PC-9 (cell line): ENCODE measurements at places on chromosomes 6 and 20. TPM values are rescaled to one million over a fixed set of nuclear protein-coding genes. Genes with fewer than 3 reads are reported as not detected.

GRCh38 chr6:124190256-124190655, 386.6 kb downstream of the NKAIN2 start:
- no peak overlapping the region for H3K4me3 ChIP-seq
- H3K27ac ChIP-seq: no peak overlapping the region
- no peaks in the 10 kb centered on the region for H3K36me3 ChIP-seq
- H3K27me3 ChIP-seq: no peaks in the 10 kb centered on the region
- no peaks in the 10 kb centered on the region for H3K4me1 ChIP-seq

DNA sequence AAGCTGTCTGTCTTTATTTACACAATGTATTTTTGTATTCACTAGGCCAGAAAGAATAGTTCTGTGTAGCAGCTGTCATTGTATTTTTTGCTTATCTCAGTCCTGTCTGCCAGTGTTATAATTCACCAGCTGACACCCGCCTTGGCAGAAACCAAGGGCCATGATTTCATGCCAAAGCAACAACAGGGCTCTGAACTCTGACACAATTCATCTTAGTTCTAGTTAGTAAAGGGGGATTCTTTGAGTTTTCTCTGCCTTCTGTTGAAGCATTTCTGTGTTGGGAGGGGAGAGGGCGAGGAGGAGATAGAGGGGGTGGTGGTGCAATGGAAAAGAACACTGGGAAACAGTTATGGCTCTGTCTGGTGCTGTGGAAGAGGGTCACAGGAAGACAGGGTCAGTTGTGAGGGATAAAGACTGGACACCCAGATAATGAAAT, 684.6 kb upstream of the MARCKS start:
- no peak overlapping the region for H3K27ac ChIP-seq
- H3K4me3 ChIP-seq: no peak overlapping the region
- DNase-seq: no peak
- H3K4me1 ChIP-seq: no peaks in the 10 kb centered on the region
- no peaks in the 10 kb centered on the region for H3K27me3 ChIP-seq

DNA sequence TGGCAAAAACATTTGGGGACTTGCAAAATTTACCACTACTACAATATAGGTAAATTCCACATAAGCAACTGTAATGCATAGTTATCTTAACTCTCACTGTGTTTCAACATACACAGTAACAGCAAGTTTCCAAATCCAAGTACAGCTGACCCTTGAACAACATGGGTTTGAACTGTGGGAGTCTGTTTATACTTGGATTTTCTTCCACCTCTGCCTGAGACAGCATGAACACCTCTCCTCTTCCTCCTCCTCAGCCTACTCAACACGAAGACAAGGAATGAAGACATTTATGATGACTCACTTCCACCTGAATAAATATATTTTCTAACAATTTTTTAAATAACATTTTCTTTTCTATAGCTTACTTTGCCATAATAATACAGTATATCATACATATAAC, 25.6 kb downstream of the MAN1A1 start:
- H3K4me1 ChIP-seq: 0 out of 2 replicates have a peak, but pooled peaks cover 7% of the 10 kb centered on the region
- no peaks in the 10 kb centered on the region; the same call in 1 of the 2 replicates for H3K36me3 ChIP-seq
- no peak for DNase-seq
- no peak overlapping the region for H3K4me3 ChIP-seq
- no peaks in the 10 kb centered on the region for H3K27me3 ChIP-seq

GRCh38 chr20:45783656-45784294, 7.9 kb downstream of the WFDC3 start:
- H3K27ac ChIP-seq: peak overlapping the region; percentile 99
- peaks cover 83% of the 10 kb centered on the region for H3K4me1 ChIP-seq
- no peaks in the 10 kb centered on the region for H3K36me3 ChIP-seq
- peak overlapping the region; percentile 27; the same call in 1 of the 2 replicates for H3K4me3 ChIP-seq

GRCh38 chr6:140101818-140102217, 727.4 kb upstream of the CITED2 start:
- no peaks in the 10 kb centered on the region for H3K36me3 ChIP-seq
- H3K27me3 ChIP-seq: no peaks in the 10 kb centered on the region
- no peak overlapping the region for H3K27ac ChIP-seq
- DNase-seq: no peak

GRCh38 chr6:127816643-127817042, 84.2 kb downstream of the THEMIS start:
- no peaks in the 10 kb centered on the region for H3K27me3 ChIP-seq
- no peak overlapping the region for H3K27ac ChIP-seq
- DNase-seq: no peak
- H3K36me3 ChIP-seq: no peaks in the 10 kb centered on the region

GRCh38 chr6:166830891-166831363, 125.4 kb downstream of the RNASET2 start:
- no peak overlapping the region for H3K27ac ChIP-seq
- H3K27me3 ChIP-seq: peaks cover 30% of the 10 kb centered on the region
- no peaks in the 10 kb centered on the region for H3K4me1 ChIP-seq
- no peak overlapping the region for H3K4me3 ChIP-seq
- no peak for DNase-seq
- H3K36me3 ChIP-seq: no peaks in the 10 kb centered on the region

DNA sequence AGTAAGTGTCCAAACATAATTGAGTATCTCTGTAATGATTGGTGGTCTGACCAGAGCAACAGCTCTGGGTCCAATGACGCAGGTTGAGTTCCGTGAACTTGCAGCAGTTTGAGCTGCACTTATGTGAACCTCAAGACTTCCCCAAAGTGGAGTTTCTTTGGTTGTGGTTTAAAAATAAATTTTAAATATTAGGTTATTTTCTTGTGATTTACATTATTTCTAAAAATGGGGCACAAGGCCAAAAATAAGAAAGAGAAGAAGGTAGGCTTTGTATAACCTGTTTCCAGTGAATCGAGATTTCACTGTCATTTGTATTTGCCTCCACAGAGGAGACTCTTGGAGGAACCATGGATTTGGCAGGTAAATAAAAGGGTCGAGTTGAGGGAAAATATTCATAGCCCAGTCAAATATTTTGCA, 166.4 kb upstream of the ZNF217 start:
- no peaks in the 10 kb centered on the region for H3K4me1 ChIP-seq
- no peaks in the 10 kb centered on the region for H3K27me3 ChIP-seq
- no peak overlapping the region for H3K4me3 ChIP-seq
- H3K27ac ChIP-seq: no peak overlapping the region

The IL17F gene
- total RNA-seq: not detected in 2 replicates

The HLA-DMB gene
- 0.73 and 1.1 TPM in 2 replicates for total RNA-seq

The NXT1 gene
- total RNA-seq: 29.8 and 30.9 TPM in 2 replicates

The HRH3 gene
- not detected in 2 replicates for total RNA-seq
